Stimulated activated CD4-positive, alpha-beta T cell treated with anti-CD3 and anti-CD28 coated beads, Interleukin-4, amount 100 ng/mL, for 4 hours (primary cell): ENCODE measurements at places on chromosomes 6 and 20.
A peak's percentile ranks its signal among the peaks of the same experiment; 100 is the strongest.

GRCh38 chr6:15974817-15975216 lies 154.1 kb upstream of the MYLIP start:
- DNase-seq, result no peak

- DNase-seq, result no peak
Observed at GRCh38 chr20:1895674-1896483, 672 bp downstream of the SIRPA start.

GRCh38 chr6:32369660-32370059 lies 2.0 kb downstream of the TSBP1 start:
- no peak for DNase-seq

DNA sequence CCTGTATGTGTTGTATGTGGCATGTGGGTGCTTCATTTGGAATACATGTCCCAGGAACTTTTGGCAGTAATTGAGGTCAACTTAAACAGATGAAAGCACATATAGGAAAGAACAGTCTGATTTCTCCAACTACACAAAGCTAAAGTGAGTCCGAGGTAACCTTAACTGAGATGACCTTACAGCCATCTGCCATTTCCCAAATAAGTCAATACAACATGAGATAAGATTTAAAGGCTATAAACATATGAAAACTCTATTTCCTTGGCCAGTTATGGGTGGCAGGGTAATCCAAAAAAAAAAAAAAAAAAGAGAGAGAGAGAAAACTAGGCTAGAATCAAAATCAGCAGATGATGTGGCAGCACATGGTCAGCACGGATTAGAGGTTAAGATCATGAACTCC lies 1068.3 kb downstream of the KHDRBS2 start:
- DNase-seq, result no peak

DNA sequence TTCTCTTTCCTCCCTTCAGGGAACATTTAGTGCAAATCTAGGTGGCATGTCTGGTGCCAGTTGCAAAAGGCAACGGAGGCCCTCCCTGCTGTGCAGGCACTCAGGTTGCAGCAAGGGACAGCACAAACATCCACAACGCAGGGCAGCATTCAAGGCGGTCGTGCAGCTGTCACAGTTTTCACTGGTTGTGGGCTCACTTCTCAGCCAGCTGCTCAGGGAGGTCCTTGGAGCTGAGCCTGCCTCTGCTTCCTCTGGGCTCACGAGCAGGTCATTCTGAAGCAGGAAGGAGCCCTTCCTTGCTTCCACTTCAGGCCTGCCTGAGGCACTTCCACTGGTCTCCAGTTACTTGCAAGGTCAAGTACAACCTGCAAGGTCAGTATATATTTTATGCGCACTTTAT lies 3.8 kb upstream of the NPEPL1 start:
- no peak for DNase-seq

- DNase-seq, result no peak
Observed at GRCh38 chr6:31791324-31792089, 4.0 kb downstream of the VARS1 start.

DNA sequence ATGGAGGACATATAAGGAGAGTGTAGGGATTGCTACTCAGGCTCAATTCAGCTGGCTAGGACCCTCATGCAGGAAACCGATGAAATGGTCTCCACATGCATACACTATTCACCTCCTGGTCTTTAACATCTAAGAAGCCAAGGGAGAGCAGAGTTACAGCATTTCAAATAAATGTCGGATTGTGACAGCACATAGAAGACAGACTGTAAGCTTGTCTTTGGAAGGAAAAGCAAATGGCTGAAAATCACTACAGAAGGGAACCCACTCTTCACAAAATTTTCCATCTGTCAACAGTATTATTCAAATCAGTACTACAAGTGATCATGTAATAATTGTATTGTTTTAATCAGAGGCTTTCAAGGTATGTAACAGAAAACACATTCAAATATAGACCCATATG lies 72.9 kb downstream of the ATG5 start:
- DNase-seq, result no peak

DNA sequence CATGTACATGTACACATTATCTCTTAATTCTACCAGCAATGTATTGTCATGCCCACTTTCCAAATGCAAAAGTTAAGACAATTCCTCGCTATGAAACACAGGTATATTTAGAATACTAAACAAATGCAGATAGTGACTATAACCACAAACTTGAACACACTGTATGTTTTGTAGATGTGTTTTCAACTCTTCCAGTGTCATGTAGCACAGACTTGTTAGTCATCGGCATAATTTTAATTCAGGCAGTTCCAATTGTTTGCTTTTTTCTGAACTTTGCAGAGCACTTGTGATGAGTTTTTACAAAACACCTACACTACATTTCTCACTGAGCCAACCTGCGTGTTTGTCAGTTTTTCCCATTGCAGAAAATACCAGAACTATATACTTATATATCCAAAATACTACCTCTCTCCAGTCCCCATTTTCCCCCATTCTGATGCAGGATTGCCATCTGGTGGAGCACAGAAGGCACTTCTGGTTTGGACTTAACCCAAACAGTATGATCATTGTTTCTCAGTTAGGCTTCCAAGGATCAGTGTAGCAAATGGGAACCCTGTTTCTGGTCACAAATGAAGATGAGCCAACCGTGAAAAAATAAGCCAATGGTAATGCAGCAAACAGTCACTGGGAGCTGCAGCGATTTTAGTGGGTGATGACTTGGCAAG lies 143.4 kb downstream of the ADGRB3 start:
- no peak for DNase-seq

DNA sequence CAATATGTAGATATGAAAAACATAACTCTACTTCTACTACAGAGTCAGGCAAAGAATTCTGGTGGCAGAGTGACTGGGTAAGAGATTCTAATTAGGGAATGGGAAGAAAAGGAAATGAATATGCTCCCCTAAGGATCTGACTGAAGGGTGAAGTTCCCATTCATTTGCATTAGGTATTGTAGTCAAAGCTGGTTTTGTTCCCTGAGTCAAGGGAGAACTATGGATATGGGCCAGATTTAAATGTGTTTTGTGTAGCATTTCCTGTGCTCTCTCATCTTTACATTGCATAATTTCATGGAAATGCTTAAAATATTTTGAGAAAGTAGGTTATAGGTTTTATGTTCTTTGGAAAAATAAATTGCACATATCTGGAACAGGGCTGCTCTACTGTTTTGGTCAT lies 299.7 kb downstream of the BTBD3 start:
- DNase-seq, result no peak

GRCh38 chr6:23320471-23321015 lies 751.2 kb downstream of the HDGFL1 start:
- DNase-seq, result no peak

- no peak for DNase-seq
Observed at GRCh38 chr6:118746825-118747174, 95.4 kb upstream of the CEP85L start.

- DNase-seq, result no peak
Observed at GRCh38 chr6:157688275-157688959, 134.6 kb upstream of the SNX9 start.

DNA sequence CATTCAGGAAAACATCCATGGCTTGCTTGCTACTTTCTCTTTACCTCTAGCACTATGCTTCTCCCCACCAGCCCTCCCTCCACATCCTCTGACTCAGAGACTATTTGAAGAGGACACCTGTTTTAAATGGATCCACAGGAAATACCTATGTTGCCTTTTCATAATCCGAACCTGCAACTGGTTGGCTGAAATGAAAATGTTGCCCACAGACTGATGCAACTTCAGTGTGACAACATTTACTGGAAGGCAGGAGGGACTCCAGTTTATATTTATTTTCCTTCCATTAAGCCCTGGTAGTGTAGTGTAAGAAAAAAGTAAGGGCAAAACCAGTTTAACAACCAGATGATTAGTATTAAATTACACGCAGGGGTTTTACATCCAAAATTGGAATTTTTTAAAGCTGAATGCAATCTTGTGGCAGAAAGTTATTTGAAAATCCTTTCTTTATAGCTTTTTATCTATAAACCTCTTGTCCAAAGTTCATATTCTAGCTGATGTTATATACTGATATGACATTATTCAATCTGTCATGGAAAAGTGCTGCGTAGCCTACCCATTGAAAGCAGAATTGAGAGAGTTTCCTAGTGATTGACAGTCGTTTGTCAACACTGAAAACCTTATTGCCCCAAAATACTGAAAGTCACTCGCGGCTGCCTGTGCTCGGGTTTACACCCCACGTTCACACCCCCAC lies 881 bp upstream of the AIG1 start:
- DNase-seq, result peak; percentile 3

- DNase-seq, result no peak
Observed at GRCh38 chr6:210778-211374, 81.4 kb upstream of the DUSP22 start.

GRCh38 chr6:74320715-74321114 lies 624.7 kb downstream of the CD109 start:
- DNase-seq, result no peak

DNA sequence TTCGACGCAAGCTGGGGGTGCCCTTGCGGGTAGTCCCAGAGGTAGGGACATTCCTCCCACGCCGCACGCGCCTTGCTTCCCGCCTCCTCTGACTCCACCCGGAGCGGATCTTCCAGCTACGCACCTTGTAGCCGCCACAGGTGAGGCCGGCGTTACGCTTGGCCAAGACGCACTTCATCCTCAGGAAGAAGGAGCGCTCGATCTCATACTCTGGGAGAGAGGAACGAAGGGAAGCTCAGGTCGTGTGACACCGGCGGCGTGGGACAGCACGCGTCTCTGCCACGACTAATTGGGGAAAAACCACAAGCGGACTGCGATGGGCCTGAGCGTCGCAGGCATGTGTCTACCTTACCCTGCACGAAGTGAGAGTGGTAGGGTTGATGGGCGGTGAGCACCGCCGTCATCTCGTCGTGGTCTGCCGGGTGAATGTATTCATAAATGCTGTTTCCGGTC lies 15.5 kb downstream of the SIM1 start:
- DNase-seq, result no peak
